T follicular helper cell (primary cell): ENCODE measurements at places on chromosomes 3 and 15.

GRCh38 chr15:74571191-74571590 lies 30.2 kb downstream of the ARID3B start:
- DNase-seq, result no peak

DNA sequence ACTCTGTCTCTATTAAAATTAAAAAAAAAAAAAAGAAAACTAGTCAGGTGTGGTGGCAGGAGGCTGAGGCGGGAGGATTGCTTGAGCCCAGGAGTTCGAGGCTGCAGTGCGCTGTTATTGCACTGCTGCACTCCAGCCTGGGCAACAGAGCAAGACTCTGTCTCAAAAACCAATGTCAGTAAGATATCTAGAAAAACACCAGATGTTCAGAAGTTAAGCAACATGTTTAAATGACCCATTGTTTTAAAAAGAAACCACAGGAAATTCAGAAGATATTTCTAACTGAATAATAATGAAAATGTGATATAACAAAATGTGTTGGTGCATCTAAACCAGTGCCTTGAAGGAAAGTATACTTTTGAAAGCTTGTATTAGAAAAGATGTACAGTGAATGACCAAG lies 203.4 kb upstream of the CGNL1 start:
- DNase-seq, result no peak

DNA sequence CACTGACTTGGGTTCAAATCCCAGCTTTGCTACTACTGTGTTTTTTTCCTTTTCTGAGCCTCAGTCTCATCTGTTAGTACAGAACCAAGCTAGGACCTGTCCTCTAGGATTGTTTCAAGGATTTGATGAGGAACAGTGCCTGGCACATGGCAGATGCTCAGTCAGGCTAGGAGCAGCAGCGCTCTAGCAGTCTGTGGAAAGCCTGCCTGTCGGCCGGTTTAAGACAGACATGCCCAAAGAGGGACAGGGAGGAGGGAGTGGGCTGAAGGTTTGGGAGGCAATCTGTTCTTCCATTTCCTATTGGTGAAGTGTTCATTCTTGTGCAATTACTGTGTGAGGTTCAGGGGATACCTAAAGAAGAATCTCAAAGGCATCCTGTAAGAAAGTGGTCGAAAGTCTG lies 35.1 kb upstream of the RGMA start:
- DNase-seq, result no peak

DNA sequence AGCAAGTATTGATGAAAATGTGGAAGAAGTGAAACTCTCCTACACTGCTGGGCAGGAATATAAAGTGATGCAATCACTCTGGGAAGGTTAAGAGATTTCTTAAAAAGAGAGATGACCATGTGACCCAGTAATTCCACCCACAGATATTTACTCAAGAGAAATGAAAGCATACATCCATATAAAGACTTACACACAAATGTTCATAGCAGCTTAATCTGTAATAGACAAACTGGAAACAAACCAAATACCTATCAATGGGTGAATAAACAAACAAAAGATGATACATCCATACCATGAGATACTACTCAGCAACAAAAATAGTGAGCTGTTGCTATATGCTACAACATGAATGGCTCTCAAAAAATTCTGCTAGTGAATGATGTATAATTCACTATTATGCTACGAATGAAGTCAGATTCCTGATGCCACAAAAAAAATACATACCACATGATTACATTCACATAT lies 463.3 kb downstream of the MAGI1 start:
- no peak for DNase-seq

GRCh38 chr3:109864452-109864851 lies 527.1 kb upstream of the DPPA4 start:
- DNase-seq, result no peak

DNA sequence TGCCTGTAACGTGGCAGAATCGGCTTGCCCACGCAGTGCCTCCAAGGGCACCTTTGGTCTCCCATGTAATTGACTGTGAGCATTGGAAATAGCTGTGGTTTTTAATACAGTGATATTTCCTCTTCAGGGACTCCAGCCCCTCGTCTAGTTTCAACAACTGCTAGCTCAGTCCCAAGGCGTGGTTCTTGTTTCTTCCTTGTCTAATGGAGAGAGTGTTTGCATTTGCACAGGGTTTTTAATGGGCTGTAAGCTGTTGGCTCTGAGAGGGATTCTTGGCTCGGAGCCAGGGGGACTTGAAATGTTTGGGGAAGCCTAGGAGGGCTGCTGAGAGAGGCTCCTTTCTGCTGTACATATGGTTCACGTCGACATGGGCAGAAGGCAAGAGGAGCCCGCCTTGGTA lies 86.2 kb downstream of the THSD4 start:
- DNase-seq, result no peak

GRCh38 chr15:76577879-76578512 lies 241.4 kb downstream of the ISL2 start:
- DNase-seq, result no peak

GRCh38 chr15:91289324-91289723 lies 189.3 kb downstream of the SV2B start:
- no peak for DNase-seq

GRCh38 chr3:127209155-127209839 lies 16.4 kb downstream of the PRR23E start:
- no peak for DNase-seq

DNA sequence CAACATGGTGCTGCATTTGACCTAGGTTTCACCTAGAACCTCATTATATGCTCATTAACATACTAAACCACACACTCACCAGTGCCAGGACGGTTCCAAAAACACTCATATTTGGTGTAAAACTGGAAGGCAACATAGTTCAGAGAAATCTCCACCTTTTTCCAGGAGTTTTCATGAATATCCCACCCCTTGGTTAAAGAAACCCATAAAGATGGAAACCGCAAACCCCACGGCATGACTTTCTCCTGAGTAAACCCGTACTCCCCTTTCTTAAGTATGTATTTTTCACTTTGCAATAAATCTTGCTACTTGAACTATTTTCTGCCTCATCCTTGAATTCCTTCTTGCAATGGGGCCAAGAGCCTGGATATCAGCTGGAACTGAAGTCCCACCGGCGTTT lies 379.3 kb downstream of the MAGI1 start:
- no peak for DNase-seq

- no peak for DNase-seq
Observed at GRCh38 chr3:108495717-108496116, 14.7 kb downstream of the MYH15 start.

DNA sequence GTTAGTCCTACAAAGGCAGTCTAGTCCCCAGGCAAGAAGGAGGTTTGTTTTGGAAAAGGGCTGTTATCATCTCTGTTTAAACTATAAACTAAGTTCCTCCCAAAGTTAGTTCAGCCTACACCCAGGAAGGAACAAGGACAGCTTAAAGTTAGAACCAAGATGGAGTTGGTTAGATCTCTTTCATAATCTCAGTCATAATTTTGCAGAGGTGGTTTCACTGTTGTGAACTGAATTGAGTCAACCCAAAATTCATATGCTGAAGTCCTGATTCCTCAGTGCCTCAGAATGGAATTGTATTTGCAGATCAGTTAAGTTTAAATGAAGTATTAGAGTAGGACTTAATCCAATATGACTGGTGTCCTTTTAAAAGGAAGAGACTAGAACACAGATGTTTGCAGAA lies 101.0 kb upstream of the C3orf80 start:
- no peak for DNase-seq

GRCh38 chr15:63611177-63611576 lies 14.0 kb downstream of the FBXL22 start:
- DNase-seq, result no peak

- DNase-seq, result no peak
Observed at GRCh38 chr3:42900226-42901072, 5.5 kb upstream of the ZNF662 start.

DNA sequence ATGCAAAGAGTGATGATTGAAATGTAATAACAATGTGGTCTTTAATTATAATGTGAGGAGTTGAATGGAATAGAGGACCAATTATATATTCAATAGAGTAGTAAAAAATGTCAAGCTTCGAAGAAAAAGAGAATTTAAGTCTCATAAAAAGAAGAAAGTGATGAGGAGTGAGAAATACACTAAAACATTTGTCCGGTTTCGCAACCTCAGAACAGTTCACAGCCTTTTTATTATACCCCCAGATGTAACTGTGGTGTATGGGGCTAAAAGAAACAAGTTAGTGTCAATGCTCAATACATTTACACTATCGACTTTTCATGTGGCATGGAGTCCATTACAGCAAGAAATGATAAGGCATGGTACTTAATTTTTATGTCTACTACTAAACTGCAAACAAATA lies 386.5 kb upstream of the ATP11B start:
- no peak for DNase-seq

DNA sequence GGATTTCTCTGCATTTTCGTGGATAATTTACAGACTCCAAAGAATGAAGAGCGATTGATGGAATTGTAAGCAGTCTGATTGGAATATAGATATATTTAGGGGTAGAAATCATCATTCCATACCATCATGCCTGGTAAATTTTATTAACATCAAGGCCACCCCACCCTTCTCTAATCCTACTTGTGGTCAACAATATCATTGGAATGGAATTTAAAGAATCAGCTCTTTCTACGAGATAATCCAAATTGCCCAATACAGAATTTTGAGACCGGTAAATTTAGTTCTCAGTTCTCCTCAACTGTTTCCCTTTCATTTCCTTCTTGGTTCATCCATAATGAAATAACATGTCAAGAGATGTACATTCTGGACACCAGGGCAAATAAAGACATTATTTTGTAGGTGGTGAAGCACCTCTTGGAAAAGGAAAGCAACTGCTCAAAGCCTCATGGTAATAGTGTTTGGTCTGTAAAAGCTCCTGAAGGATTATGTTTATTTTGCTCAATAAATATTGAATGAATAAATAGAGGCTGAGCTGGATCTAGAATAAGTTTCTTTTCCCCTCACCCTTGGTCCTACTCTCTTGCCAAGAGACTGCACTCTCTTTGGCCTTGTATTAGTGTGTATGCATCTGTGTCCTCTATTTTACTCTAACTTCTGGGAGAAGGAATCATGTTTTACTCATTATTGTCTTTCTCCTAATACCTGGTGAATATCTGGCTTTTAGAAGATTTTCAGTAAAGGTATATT lies 133.7 kb upstream of the BCL6 start:
- DNase-seq, result no peak
